ENCODE measurements at places on chromosomes 3 and 15.

- DNase-seq: no peak
Measured at GRCh38 chr3:150330872-150331271, 77.2 kb upstream of the TSC22D2 start.

GRCh38 chr15:96181873-96182301 is 148.6 kb upstream of the NR2F2 start:
- no peak for DNase-seq

- DNase-seq: no peak
Measured at GRCh38 chr15:79015416-79015815, 70.6 kb upstream of the CTSH start.

DNA sequence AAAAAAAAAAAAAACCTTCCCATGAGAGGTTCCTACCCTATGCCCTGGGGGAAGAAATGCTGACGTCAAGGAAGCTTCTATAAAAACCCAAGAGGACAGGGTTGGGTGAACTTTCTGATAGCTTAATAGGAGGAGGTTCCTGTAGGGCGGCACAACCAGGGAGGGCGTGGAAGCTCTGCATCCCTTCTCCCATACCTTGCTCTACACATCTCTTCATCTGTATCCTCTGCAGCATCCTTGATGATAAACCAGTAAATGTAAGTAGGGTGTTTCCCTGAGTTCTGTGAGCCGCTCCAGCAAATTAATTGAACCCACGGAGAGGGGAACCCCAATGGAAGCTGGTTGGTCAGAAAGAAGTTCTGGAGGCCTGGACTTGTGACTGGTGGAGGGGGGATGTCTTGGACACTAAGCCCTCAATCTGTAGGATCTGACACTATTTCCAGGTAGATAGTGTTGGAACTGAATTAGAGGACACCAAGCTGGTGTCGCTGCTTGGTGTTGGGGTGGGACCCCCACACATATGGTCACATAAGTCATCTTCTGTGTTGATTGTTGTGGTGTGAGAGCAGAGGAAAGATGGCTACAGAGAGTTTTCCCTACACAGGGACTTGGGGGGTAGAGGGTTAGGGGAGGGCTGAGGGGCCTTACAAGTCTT is 91.5 kb downstream of the ST6GAL1 start:
- DNase-seq: no peak

DNA sequence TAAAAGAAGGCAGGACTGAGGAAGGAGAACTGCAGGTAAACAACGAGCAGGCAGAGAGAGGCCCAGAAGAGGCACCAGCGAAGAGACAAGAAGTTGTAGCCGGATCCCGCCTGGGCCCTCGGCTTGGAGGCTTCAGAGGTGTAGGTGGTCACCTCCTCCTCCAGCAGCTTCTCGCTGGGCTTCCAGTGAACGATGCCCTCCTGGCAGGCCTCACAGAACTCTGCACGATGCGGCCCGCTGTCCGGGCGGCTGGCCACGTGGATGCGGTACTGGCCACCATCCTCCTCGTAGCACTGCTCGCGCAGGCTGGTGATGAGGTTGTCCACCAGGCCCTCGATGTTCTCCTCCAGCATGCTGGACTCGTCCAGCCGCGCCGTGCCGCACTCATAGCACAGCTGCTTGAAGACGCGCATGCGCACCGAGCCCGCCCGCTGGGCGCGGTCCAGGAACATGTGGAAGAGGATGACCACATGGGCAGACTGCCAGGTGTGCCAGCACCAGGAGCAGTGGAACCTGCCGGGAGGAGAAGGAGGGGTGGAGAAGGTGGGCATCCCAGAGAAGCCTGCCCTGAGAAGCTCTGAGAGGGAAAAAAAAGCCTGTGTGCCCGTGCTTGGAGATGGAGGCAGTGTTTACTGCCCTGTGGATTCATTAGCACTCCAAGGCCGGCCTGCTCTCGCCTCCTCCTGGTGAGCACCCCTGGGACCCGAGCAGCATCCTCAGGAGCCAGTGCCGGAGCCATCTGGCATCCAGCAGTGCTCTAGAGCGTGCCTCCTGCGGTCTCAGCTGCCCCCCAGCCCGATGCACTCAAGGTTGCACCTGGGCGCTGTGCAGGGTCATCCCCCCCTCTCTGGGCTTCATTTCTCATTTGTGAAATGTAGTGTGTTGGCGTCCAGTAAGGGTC is 3.6 kb downstream of the RTP2 start:
- DNase-seq: no peak

Data from CD4-positive, alpha-beta T cell treated with Interleukin-12 subunit alpha and Interleukin-12 subunit beta, for 1 hour (primary cell).